ENCODE measurements at places on chromosomes 1 and 21.

DNA sequence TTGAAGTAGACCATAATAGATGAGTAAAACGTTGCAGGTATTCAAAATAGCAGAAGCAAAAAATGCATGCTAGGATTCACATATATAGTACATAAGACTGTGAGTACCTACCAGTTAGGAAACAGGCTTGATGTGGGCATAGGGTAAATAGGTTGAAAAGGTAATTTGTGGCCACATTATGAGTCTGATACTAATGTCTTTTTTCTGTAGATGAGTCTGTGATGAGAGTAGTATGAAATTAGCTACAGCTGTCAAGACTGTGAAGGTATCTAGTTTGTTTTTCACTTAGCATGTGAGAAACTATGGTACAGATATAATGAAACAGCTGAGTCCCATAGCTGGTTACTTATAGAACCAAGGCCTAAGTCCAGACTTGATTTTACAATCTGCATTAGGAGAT, 12.4 kb upstream of the SPATA1 start:
- no peak for DNase-seq

DNA sequence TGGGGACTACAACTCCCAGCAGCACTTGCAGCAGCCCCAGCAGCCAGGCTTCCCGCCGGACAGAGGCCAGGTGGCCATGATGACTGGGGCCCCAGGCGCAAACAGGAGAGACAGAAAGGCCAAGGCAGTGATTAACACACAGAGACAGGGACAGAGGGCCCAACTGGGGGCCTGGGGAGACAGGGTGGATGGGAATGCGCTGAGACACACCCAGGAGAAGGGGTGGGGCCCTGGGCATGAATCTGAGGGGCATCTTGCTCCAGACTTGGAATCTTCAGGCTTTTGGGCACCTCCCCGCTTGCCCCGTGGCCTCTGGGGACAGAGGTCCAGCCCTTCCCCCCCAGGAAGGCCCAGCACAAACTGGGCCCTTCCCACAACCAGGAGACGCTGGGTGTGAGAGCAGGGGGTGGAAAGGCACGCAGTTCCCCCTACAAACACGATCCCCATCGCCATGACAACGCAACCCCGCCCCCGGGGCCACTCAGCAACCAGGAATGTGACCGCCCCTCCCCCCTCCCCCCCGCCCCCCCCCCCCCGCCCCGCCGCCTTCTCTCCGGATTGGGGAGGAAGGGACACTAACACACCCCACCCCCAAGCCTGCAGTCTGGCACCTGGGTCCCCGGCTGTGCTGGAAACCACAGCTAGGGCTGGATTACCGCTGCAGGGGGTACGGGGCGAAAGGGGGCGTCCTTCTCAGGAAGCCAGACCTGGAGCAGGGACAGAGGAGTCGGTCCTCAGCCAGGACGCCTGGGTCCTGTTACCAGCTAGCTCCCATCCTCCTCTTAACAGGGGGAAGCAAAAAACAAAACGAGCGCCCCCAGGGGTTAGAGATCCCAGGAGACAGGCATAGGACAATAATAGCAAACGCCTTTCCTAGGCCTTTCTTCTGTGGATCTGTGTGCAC, 4.5 kb downstream of the HDGF start:
- no peak for DNase-seq

DNA sequence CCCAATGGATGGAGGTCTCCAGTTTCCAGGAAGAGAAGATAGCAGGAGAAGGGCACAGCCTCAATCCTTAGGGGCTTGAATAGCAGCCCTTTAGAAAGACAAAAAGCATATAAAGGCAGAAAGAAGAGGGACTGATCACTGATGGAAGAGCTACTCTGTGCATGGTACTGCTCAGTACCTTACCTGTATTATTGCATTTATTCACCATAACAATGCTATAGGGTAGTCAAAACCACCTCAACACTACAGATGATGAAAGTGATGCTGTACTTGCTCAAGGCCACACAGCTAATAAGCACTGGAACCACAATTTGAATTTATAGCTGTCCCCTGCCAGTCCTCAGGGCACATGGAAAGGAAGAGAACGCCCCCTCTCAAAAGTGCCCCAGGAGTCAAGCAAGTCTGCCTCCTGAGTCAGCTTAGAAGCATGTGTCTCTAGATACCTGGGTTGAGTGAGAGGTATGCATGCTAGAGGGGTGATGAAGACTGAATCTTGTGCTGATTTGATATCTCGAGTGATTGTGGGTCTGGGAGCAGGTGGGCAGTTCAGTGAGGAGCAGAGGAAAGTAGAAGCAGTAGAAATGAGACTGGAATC, 13.6 kb downstream of the DDAH1 start:
- no peak for DNase-seq

DNA sequence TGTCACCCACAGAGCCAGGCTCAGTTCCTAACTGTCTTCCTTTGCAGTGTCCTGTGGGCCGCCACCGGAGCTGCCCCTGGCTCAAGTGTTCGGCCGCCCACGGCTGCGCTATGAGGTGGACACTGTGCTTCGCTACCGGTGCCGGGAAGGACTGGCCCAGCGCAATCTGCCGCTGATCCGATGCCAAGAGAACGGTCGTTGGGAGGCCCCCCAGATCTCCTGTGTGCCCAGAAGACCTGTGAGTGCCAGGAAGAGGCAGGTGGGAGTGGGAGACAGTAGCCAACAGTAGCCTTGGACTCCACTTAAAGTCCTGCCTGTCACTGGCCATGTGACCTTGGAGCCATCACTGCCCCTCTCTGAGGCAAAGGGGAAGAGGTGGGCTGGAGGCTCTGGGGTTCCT, 16.6 kb downstream of the BCAN start:
- DNase-seq: no peak

Measured in stimulated activated CD4-positive, alpha-beta T cell treated with anti-CD3 and anti-CD28 coated beads, Interleukin-1b, Interleukin-23, amount 100 ng/mL, for 24 hours (primary cell).